ENCODE measurements at places on chromosomes 6 and 20.

GRCh38 chr6:21666201-21666691, 72.7 kb downstream of the SOX4 start:
- DNase-seq = peak; percentile 85

DNA sequence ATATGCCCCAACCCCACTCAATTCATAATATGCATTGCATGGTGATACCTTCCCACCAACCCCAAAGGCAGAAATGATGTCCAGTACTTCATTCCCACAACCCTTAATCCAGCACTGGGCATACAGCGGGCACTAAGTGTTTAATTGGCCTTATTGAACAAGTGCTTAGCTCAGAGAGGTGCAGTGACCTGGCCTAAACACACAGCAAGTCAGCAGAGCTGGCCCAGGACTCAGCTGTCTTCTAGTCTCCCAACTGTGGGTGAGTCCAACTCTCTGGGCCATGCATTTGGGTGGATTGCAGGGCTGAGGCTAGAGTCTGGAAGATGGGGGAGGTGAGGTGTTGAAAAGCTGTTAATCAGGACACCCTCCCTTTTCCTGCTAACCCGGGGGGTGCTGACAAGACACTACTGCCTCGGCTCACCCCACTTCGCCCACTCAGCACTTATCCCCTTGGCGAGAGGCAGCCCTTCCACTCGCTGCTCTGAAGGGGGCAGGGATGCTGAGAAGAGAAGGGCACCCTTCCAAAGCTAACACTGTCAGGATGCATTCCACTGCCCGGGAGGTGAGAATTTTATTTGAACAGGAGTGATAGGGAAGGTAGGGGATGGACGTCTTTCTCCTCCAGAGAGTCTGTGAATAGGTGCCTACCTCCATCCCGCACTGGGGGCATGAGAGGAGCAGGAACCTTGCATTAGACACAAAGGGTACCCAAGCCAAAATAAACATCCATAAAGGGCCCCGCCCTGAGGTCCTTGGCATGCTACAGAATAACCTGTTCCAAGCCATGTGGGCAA, 14.2 kb downstream of the KCNK5 start:
- DNase-seq = no peak

DNA sequence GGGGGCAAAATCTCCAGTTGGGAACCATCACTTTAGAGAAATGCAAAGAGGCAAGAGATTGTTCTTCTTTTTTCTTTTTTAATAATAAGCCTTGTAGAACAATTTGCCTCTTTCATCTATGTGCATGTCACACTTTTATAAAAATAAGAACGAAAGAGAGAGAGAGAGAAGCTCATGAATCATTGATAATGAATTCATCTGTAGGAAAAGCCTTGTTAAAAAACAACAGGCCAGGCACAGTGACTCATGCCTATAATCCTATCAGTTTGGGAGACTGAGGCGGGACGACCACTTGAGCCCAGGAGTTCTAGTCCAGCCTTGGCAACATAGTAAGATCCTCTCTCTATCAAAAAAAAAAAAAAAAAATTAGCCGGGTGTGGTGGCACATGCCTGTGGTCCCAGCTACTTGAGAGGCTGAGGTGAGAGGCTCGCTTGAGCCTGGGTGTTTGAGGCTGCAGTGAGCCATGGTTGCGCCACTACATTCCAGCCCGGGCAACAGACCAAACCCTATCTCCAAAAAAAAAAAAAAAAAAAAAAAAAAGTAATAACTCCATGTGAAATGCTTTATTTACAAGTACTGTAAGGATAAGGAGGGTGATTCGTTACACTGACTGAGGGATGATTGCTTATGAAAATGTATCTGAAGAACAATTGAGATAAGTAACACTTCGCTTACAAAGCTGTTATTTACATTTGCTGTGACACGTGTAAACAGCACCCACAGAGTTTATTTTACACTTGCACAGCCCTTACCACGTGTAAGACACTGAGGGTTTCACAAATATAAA, 6.0 kb downstream of the CCN5 start:
- no peak for DNase-seq

GRCh38 chr6:157292202-157292601, 31.1 kb downstream of the TMEM242 start:
- DNase-seq = no peak

GRCh38 chr6:45378334-45378926, 696 bp upstream of the SUPT3H start:
- DNase-seq = no peak

DNA sequence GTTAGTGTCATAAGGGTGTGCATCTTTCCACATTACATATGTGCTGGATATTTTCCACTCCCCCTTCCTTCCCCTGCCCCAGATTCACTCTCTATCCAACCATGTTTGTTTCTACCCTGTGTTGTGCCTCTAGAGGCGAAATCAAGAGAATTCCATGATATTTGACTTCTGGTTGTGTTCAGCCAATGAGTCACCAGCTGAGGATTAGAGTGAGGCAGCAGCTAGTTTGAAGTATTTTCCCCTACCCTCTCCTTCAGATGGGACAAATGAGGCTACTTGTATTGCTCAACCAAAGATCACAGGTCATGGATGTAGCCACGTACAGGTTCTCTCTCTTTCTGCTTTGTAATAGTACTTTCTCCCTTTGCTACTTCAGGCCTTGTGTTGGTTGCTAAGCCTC, 24.5 kb upstream of the OR2J2 start:
- no peak for DNase-seq

GRCh38 chr6:127539272-127539671, 20.1 kb upstream of the MTCL3 start:
- no peak for DNase-seq

GRCh38 chr6:516213-516612, 124.7 kb downstream of the IRF4 start:
- no peak for DNase-seq

DNA sequence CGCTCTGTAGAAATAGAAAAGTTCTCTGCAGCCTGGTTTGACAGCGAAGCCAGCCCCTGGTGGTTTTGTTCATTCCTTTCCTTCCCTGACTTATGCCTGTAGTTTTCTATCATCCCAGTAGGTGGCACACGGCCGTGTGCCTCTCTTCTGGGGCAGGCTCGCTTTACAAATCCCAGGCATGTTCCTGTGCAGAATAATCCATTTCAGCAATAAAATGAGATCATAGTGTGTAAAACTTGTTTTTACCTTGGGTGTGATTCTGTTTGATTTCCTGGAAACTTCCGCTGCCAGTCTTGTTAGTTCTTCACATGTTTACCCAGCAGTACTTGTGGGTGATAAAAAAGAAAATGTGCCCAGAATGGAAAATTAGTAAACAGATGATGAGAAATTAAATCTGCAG, 7.4 kb upstream of the INSM1 start:
- DNase-seq = peak; percentile 52

DNA sequence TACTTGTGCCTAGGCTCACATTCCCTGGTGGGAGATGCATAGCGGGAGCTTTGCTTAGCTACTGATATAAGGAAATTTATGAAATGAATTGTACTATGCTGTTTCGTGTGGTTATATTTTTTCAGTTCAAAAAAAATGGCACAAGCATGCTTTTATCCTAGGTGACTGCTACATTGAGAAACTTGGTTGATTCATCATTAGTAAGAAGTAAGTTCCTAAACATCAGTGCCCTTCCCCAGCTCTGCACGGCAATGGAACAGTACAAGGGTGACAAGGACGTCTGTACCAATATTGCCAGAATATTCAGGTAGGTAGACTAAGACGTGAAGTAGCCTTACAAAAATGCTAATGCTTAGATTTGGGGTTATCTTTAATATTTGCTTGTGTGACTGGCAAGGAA, 79.7 kb downstream of the ARMC2 start:
- no peak for DNase-seq

DNA sequence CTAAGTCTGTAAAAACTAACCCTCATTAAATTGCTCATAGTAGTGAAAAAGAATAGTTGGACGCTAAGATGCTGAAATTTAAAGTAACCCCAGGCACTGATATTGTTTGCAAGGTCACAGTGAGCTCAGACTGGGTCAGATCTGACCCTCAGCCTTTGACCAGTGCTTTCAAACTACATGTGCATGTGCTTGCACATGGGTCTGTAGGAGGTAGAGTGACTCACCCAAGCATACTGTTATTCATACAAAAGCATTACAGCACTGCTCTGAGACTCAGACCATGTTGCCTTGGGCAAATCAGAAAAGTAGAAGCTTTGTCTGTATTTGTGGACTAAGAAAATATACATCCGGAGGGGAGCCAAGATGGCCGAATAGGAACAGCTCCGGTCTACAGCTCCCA, 326.4 kb upstream of the MARCKS start:
- no peak for DNase-seq

GRCh38 chr6:166987448-166987847, 11.7 kb upstream of the CEP43 start:
- DNase-seq = no peak

DNA sequence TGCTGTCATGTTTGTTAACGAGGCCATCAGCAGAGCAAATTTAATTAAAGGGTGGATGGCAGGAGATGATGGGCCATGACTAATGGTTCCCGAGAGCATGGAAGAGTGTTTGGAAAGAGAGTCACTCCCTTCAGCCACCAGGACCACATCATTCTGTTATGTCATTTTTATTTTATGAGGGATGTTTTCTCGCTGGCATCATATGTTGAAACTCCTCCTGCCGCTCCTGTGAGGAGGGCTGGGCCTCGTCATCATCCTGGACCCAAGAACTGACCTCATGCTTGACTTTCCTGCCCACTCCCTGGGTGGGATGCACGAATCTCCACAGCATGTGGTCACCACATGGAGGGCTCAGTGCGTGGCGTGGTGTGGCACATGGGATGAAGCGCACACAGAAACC, 86.4 kb upstream of the FRMD1 start:
- DNase-seq = no peak

DNA sequence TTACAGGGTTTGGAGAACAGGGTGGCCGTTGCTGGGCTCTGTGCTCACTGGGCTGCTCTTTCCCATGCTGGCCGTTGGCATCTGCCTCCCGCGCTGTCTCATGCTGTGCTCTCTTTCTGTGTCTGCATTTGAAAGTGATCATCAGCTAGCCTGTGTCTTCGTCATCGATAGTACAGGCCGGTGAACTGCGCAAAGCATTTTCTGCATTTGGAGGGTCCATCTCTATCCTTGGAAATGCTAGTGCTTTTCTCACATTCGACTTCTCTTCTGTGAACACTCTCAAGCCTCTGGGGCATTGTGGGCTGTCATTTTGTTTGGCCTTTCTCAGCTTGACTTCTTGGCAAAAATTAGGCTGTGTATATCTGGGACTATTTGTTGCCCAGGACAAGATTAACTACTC, 6.8 kb upstream of the SNHG17 start:
- no peak for DNase-seq

DNA sequence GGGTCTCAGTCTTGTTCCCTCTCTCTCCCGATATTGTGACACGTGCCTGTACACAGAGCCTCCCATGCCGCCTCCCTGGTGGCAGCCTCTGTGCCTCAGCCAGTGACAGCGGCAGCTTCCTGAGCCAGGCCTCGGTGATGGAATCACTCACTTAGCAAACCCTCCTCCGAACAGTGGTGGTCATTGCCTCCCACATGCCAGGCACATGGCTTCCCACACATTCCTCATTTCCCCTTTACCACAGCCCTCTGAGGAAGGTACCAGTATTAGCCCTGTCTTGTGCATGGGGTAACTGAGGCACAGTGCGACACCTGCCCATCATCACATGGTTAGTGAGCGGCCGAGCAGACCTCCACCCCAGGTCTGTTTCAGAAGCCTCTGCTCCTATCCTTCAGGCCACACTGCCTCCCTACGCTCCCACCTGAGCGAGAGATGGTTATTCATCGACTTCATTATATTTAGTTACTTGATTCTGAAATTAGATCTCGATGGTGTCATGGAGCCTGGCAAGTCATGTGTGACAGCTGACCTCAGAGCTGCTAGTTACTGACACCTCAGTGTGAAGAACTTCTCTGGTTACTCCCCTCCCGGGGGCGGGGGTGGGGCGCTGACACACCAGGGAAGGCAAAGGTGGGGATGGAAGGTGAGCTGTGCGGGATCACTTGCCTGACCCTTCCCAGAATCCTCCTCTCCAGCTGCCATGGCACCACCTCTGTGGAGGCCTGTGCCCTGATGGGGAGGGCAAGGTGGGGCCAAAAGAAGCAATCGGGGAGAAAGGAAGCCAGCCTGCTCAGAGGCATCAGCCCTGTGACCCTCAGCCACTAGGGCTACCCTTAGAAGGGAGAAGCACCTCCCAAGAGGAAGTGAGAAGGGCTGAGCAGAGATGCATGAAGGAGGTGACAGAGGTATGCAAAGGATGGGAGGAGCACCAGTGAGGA, 17.9 kb downstream of the MDGA1 start:
- DNase-seq = no peak

DNA sequence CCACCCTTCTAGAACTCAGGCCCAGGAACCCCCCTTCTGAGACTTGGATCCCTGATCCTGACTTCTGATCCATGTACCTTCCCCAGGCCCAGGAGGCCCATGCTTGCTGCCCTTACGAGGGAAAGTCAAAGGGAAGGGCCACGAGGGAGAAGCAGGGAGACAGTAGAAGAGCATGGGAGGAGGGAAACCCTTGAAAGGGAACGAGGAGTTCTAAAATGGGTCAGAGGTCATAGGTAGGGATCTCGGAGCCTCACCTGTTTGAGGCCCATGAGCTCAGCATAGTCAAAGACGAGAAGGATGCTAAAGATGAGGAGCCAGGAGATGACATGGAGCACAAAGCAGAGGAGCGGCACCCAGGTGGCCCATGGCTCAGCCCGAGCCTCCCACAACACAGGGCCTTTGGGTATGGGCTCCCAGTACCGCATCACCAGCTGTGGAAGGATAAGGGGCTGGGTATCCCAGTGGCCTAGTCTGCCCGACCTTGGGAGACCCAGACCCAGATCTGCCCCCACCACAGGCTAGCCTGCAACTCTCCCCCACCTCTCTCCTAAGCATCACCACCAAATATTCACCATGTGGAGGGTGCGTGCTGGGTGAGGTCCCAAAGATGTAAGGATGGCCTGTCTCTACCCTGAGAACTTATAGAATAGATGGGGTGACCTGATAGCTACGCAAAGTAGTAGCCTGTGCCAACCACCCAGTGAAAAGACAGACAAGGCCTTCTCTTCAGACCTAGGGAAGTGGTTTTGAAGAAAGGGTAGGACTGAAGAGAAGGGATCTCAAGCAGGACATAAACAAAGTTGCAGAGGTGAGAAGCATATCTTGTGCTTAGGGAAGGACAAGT, 1.5 kb downstream of the NRM start:
- no peak for DNase-seq

DNA sequence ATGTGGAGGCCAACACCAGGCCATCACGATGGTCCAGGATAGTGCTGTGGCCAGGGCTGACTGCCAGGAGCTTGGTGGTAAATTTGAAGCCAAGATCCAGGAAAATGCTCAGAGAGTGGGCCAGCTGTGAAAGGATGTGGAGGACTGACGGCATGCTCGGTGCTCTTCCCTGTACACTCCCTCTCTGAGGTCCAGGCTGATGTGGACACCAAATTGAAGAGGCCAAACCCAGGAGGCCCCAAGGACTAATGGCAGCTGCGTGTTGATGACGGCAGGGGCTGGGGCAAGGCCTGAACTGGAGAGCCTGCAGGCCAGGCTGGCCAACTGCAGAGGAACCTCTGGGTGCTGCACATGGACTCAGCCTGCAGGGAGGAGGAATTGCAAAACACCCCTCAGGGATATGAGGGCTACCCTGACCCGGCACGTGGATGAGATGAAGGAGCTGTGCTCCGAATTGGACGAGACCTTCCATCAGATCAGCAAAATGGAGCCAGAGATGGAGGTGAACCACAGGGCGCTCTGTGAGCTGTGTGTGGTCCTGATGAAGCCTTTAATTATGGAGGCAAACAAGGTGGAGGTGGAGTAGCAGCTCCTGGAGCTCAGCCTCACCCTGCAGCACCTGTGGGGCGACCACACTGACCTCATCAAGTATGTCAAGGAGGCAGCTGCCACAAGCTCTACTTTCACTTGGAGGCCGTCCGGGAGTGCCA, 6.9 kb upstream of the RAET1E start:
- peak; percentile 14 for DNase-seq

GRCh38 chr6:5141046-5141445, 55.9 kb downstream of the PPP1R3G start:
- DNase-seq = no peak

All from H9 (cell line).